ENCODE measurements at places on chromosomes 2 and 18.

- no peak for DNase-seq
These were observed 76.3 kb downstream of the MDH1 start for GRCh38 chr2:63665091-63665490.

DNA sequence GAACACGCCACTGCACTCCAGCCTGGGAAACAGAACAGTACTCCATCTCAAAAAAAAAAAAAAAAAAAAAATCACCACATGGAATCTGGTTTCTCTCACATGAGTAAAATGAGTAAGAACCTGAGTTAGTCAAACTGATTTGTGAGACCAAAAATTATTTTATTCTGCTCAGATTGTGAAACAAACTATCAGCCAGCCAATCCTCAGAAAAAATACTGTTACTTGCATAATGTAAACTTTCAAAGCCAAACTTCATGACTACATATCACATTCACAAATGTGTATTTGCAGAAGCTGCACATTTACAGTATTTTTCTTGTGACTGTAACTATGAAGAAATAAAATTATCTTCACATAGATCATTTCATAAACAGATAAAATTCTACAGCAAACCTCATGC is 23.2 kb downstream of the SUMO1 start:
- DNase-seq: no peak

DNA sequence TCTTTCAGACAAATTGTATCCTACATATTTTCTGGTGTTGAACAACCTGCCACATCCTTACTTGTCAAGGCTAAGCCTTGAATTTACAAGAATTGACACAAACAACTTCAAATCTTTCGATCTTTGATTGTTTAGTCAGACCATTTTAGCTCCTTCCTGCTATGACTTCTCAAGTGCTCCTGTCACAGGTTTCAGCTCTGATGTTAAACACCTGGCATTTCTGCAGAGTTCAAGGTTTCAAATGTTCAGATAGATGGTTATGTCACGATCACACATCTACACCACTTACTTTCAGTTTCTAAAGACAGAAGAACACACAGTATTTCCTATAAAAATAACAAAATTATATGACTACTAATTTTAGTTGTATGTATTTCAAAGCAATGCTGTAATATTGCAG is 84.0 kb downstream of the RND3 start:
- DNase-seq: no peak

DNA sequence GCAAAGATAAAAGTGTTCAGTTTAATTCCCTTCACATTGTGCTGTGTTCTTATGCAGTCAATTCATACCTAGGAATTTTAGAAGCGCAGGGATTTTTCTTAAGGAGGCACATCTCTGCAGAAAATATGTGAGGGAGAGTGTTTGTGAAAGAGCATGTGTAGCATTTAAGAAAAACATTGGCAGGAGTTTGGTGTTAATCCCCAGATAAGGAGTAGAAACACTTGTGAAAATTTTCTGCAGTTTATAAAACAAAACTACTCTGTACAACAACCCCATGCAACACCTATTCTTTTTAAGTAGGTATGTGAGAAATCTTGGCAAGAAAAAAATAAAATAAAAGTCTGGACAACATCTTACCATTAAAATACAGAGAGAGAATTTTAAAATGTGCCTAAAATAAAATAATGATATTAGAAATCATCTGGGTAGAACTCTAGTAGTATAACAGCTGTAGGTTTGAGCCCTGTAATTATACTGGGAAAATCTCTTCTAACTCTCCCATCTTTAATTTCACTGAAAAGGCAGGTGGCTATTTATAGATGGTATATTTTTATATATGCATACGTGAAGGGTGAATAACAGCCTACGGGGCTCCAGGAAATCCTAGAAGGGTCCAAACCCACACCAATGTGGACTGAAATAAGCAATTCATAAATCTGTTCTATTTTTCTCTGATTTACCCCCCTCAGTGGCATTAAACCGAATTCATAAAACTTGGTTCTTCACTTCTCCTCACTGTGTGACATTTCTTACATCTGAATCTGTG is 6.6 kb downstream of the FZD7 start:
- DNase-seq: no peak

GRCh38 chr2:213171147-213171546 is 19.7 kb upstream of the IKZF2 start:
- DNase-seq: no peak

- no peak for DNase-seq
These were observed 270.8 kb upstream of the PARD3B start for GRCh38 chr2:204274429-204274828.

GRCh38 chr2:98396745-98397355 is 47.8 kb upstream of the INPP4A start:
- DNase-seq: no peak

GRCh38 chr2:157900684-157901083 is 24.6 kb upstream of the ACVR1 start:
- no peak for DNase-seq

GRCh38 chr2:160298960-160299359 is 98.9 kb upstream of the ITGB6 start:
- no peak for DNase-seq

DNA sequence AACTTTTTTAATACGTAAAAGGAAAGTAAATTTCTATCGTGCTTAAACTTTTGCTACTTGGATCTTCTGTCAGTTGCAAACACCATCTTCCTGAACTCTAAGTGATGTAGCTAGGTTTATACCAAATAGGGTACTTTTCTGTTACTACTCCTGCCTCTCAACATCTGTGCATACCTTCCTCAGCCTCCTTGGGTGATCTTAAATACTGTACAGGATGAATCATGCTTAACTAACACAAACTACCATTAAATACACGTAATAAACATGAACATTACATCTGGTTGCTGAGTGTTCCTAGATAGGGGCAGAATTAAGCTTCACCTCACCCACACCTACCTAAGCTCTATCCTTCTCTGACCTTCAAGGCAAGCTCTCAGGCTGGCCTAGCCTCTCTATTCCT is 398.0 kb downstream of the TXNL1 start:
- DNase-seq: no peak

- DNase-seq: no peak
These were observed 31.1 kb downstream of the HDAC4 start for GRCh38 chr2:239369631-239370161.

DNA sequence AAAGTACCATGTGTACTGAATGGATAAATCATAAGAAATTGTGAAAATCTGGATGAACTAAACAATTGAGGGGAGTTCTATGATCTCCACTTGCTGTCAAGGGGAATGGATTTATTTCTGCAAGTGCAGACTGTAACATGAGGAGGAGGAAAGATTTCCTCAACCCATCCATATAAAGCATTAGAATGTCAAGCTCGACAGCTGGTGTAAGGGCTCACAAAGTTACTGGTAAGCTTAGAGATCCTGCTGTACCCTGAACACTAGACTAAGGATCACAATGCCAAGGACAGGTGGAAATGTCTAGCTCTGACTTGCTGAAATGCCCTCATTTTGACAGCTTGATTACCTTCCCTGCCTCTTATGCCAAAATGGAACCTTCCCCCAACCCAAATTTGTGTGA is 125.3 kb downstream of the TCF4 start:
- DNase-seq: no peak

- no peak for DNase-seq
These were observed 158.4 kb upstream of the CDH7 start for GRCh38 chr18:65592435-65592834.

DNA sequence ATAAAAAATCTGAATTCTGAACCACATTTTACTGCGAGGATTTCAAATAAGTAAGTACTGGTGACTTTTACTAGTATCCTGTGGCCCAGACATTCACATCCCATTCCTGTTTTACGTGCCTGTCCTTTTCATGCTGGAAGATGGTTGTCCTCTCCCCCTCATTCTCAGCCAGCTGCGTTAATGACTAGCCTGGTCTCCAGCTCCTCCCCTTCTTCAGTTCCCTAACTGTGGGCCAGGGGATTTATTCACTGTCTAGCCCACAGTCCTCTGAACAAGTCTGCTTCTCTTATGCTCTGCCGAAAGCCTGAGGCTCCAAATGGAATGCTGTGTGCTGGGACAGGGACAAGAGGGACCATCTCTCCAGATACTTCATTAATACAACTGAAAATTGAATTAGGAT is 373.9 kb downstream of the PTPRM start:
- DNase-seq: no peak

- DNase-seq: no peak
These were observed 159.3 kb downstream of the PTH2R start for GRCh38 chr2:208565690-208566416.

- DNase-seq: no peak
These were observed 69.7 kb upstream of the NRP2 start for GRCh38 chr2:205612636-205613035.

DNA sequence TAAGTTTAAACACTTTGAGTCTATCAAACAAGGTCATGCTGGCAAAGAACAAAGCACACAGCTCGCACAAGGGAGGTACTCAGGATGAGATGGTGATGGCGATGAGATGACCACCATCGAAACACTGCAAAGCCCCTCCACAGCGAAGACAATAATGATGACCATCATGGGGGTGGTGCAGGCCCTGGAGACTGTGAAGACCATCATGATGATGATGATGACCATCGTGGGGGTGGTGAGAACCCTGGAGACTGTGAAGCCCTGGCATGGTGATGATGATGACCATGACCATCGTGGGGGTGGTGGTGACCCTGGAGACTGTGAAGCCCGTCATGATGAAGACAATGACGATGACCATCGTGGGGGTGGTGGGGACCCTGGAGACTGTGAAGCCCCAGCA is 81.6 kb upstream of the SALL3 start:
- no peak for DNase-seq

DNA sequence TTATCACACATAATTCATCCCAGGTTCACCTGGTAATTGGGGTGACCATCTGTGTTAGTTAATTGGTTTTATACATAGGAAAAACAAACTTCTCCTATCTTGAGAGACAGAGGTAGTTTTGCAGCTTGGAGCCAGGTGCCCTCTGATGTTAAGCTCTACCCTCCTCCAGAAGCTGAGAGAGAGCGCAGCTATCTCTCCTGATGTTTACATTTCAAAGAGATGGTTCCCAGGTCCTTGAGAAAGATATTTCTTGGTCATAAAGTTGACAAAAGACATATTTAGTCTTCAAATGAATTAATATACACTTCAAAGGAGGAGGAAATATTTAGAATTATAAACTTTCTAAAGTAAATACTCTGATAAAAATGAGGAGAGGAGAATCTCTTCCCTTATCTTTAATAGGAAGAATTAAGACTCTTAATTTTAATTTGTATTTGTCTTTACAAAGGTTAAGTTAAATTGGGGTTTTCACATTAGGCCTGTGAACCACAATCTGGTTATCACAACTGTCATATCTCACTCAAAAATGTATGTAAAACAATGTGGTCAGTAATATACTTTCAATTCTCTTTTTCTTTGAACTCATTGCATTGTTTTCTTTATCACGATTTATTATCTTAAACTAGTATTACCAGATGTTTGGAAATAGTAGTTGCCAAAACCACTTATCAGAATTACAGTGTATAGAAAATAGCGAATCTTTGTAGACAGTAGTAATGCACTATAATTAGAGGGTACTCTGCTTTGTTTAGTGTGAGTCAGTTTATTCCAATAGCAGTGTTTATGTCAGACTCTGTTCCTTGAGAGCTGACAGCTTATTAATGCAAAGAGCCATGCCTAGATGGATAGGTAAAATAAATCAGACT is 26.8 kb downstream of the SERPINB4 start:
- no peak for DNase-seq

DNA sequence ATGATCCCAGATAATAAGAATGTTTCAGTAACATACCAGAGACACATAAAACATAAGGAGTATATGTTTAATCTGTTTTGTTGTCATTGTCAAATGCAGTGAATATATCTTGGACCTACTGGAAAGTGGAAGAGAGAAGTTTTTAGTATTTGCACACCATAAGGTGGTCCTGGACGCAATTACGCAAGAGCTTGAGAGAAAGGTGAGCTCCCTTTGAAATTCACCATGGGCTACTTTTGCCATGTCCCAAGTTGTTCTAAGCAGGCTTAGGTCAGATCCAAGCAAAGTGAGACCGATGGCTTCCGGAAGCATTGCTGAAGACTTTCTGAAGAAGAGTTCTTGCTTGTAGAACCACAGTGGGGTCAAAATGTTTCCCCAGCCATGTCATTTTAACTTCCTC is 30.8 kb upstream of the RPL37A start:
- DNase-seq: no peak

GRCh38 chr2:146031158-146031557 is 1511.2 kb upstream of the ZEB2 start:
- DNase-seq: no peak

GRCh38 chr2:58157754-58158153 is 83.4 kb downstream of the FANCL start:
- no peak for DNase-seq

GRCh38 chr2:127648321-127648720 is 2.4 kb downstream of the GPR17 start:
- DNase-seq: no peak

DNA sequence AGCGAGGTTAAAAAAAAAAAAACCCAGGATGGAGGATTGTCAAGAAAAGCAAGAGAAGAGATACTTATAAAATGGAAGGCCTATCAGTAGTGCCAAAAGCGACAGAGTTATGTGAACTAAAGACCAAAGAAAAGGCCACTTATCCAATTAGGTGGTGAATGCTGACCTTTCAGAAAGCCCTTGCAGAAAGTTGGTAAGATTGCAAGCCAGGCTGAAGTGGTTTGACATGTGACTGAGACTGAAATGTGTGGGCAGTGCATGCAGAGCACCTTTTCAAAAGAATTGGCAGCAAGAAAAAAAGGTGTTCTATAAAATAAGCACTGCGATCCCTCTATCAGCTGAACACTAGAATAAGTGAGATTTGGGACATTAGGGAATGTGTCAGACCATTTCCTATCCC is 379.4 kb upstream of the FAM98A start:
- DNase-seq: no peak

DNA sequence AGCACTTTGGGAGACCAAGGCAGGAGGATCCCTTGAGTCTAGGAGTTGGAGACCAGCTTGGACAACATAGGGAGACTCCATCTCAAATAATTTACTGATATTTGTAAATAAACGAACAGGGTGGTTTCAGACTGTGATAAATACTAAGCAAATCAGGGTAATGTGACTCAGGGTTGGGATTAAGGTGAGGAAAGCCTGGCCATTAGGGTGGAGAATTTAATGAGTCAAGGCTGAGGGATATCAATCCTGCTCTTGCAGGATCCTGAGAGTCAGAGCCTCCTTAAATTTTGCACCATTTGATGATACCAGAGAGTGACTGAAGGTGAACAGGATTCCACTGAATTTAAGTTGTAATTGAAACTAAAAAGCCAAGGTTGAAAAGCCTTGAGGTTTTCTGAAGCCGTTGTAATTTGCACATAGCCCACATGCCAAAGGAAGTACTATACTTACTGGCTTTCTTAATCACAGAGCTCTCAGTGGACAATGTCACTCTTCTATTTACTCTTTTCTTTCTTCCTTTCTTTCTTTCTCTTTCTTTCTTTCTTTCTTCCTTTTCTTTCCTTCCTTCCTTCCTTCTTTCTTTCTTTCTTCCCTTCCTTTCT is 28.6 kb upstream of the AP1S3 start:
- no peak for DNase-seq
